NCI-H1105 (cell line): ENCODE measurements at places on chromosomes 13 and 19.

DNA sequence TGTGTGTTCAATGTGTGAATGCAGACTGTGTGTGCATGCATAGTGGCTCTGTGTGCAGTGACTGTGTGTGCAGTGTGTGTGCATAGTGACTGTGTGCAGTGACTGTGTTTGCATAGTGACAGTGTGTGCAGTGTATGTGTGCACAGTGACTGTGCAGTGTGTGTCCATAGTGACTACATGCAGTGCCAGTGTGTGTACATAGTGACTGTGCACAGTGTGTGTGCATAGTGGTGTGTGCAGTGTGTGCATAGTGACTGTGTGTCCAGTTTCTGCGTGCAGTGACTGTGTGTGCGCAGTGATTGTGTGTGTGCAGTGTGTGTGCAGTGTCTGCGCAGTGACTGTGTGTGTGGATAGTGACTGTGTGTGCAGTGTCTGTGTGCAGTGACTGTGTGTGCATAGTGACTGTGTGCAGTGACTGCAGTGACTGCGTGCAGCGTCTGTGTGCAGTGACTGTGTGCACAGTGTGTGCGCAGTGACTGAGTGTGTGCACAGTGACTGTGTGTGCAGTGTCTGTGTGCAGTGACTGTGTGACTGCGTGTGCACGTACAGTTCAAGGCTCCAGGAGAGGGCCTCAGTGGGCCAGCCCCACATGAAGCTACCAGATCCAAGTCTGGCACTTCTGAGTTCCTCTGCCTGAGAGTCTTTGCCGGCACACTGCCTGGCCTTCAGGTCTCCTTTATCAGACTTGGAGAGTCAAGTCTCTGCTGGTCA lies 90.3 kb downstream of the IER2 start:
- no peak for DNase-seq

DNA sequence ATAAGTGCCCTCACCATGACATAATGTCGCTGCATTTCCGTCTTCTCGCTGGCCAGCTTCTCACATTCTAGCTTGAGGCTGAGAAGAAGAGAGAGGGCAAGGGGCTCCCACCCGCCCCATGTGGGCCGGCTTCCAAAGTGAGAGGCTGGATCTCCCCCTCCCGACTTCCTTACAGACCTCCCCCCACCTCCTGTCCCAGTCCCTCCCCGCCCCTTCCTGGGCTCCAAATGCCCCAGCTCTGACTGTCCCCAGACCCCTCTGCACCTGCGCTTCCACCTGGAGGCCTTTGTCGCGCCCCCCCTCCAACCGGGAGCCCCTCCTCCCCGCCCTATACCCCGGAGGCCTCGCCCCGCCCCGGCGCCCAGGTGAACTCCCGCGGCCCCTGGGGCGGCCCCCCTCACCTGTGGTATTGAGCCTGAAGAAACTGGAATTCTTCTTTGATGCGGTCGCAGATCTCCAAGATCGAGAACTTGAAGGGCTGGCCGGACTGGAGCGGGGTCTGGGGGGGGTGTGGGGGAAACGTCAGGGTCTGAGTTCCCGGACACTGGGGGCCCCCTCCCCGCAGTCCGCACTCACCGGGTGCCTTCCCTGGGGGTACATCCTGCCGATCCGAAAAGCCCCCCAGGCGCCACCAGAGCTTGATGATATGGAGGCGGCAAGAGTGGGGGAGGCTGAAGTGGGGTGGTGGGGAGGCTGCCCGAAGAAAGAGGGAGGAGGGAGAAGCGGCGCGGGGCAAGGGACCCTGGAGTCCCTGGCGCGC lies 595 bp downstream of the TLE2 start:
- peak; percentile 51 for DNase-seq

GRCh38 chr19:14378890-14379289 lies 2.4 kb upstream of the ADGRE5 start:
- no peak for DNase-seq

DNA sequence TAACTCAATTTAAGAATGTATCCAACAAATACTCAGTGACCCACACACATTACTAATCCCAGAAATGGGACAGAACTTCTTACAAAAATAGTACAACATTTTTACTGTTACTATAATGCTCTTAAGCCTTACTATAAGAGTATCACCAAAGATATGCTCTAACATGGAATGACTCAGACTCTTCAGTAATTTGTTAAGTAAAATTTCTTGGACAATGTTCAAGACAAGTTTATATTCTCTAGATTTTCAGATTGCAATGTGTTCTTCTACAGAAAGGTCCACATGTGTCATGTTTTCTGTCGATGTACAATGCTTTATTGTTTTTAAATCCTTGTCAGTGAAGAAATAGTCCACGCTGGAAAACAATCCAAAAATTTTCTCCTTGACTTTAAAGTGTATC lies 66.3 kb upstream of the RFXAP start:
- no peak for DNase-seq
